HT-29 (cell line): ENCODE measurements at places on chromosomes 5 and 9. TPM values are rescaled to one million over a fixed set of nuclear protein-coding genes. Genes with fewer than 3 reads are reported as not detected.

The LRSAM1 gene
- total RNA-seq: 14.9 and 20.6 TPM in 2 replicates

The CTXN3 gene
- total RNA-seq: not detected in 2 replicates

The IFNA2 gene
- not detected in 2 replicates for total RNA-seq

The NDST1 gene
- total RNA-seq: 6.9 and 11.0 TPM in 2 replicates

The OR1N1 gene
- not detected in 2 replicates for total RNA-seq

- no peak for DNase-seq
Observed at GRCh38 chr9:90981726-90982125, 180.1 kb downstream of the SYK start.

- peak; percentile 38 for DNase-seq
Observed at GRCh38 chr5:73135429-73136054, 15.2 kb downstream of the TMEM171 start.

DNA sequence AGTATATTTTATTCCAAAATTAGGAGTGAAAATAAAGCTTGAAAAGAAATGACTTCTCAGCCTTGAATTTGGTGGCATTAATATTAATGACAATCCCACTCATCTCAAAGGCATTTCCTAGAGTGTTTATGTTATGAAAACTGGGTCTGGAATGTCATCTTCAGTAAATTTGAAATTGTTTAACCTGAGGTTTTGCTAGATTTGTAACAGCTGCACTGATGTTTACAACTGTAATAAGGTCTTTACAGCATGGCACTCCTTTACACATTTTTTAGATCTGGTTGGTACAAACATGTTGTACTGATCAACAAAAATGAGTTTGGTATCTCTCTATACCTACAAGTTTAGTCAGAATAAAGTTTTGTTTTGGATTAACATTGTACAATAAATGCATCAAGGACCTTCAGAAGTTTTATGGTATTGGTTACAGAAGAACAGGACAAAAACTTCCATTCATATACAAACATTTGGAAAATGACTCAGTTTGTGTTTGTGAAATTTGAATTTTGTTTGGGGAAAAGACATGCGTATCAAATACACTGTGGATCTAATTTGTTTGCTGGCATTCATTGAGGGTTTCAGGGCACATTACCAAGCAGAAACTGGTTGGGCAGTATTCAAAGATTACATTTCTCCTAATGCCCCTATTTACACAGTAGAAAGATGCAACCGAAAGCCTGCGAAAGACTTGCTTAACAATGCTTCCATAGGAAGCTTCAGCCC, 11.6 kb downstream of the FANCC start:
- DNase-seq: no peak

- no peak for DNase-seq
Observed at GRCh38 chr9:86955042-86955441, 7.7 kb upstream of the GAS1 start.

DNA sequence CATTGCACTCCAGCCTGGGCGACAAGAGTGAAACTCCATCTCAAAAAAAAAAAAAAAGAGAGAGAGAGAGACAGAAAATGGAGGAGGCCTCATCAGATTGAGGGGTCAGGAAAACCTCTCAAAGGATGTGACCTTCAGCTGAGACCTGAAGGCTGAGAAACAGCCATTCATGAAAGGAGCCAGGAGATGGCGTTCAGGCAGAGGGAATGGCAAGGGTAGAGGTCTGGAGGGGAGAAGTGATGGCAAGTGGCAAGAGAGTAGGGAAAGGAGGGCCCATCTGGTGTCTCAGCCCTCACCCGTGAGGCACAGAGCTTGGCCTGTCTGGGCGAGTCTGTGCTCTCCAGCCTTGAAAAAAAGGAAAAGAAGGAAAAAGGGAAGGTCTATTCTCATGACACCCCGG, 17.0 kb downstream of the CAMK2A start:
- DNase-seq: peak; percentile 27

GRCh38 chr5:127029581-127030258, 638 bp downstream of the MARCHF3 start:
- peak; percentile 88 for DNase-seq
